ENCODE measurements at places on chromosomes 6 and 20.

DNA sequence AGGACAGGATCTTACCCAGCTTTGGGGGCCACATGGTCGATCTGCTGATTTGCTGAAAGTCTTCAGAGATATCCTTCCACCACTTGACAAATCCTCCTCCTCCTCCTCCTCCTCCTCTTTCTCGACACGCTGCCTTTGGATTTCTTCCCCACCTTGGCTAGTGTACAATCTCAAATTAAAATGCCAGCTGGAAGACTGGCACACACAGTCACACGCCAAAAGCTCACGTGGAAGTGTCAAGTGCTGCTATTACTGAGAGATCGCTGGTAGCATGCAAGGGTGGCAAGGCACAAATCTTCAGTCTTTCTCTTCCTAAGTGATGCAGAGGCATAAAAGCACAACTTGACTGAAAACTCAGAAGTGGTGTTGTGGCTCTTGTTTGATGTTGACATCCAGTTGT is 35.3 kb downstream of the GPR6 start:
- no peak for DNase-seq

DNA sequence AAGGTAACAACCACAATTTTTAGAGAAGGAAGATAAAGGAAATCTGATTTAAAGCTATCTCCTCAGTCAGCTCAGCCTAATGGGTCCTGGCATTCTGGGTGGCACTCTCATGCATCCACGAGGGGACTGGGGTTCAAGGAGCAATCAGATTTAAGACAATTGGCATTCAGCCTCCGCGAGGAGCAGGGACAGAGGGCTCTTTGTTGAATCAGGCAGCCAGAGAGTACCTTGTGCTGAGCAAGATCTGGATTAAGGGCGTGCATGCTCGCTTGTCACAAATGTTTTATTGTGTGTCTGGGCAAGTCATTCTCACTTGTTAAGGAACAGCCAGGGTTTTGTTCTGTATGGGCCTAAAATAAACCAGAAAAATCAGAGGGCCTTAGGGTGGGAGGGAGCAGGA is 475.3 kb upstream of the NRSN1 start:
- no peak for DNase-seq

DNA sequence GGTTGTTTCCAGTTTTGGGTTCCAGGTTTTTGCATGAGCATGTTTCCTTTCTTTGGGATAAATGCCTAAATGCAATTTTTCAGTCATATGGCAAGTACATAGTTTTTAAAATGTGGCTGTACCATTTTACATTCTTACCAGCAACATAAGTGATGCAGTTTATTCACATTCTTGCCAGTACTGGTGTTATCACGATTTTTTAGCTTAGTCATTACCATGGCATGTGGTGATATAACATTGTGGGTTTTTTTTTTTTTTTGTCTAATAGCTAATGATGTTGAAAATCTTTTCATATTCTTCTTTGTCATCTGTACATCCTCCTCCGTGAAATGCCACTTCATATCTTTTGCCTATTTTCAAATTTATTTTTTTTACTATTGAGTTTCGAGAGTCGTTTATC is 2.9 kb upstream of the TDRD6 start:
- DNase-seq = no peak

DNA sequence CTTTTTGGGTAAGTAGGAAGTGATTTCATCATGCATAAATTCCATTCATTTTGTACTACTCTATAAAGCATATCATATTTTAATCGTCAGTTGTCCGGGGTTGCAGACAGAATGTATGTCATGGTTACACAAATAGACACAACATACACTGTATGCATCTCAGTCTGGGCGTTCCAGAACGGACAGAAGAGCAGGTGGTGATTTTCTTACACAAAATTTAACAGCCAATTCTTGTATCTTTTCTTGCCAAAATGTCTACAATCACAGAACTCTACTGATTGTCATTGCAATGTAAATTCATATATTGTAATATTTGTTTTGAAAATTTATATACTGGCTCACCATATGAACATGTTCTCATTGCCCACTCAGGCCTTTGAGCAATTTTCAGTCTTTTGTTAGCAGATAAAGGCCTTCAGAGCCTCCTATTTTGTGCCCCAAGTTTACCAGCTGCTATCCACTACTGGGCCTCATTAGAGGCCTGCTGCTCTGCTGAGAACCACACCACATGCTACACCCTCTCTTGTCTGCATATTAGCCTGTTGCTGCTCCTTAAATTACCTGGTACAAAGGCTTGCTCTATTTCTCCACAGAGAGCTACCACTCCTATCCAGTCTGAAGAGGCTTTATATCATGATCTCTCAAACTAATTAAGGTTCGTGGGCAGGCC is 61.5 kb downstream of the PRDM13 start:
- no peak for DNase-seq

GRCh38 chr20:51876313-51876940 is 74.1 kb upstream of the SALL4 start:
- DNase-seq = no peak

DNA sequence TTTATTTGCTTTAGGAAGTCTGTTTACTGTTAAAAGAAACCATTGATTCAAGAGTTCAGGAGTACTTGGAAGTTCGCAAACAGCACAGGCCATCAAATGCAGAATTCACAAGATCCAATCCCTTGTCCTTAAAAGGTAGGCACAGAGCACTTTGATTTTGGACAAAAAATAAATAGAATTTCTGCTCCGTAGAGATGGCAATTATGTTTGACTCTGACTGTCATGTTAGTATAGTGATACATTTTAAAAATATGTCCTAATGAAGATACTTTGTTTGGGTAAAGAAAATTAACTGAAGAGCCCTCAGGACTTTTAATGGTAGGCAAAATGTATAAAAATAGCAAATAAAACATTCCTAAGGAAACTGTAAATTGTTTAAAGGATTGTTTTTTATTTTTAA is 113.1 kb downstream of the JAG1 start:
- DNase-seq = no peak

GRCh38 chr6:15657290-15657689 is 5.5 kb downstream of the DTNBP1 start:
- no peak for DNase-seq

DNA sequence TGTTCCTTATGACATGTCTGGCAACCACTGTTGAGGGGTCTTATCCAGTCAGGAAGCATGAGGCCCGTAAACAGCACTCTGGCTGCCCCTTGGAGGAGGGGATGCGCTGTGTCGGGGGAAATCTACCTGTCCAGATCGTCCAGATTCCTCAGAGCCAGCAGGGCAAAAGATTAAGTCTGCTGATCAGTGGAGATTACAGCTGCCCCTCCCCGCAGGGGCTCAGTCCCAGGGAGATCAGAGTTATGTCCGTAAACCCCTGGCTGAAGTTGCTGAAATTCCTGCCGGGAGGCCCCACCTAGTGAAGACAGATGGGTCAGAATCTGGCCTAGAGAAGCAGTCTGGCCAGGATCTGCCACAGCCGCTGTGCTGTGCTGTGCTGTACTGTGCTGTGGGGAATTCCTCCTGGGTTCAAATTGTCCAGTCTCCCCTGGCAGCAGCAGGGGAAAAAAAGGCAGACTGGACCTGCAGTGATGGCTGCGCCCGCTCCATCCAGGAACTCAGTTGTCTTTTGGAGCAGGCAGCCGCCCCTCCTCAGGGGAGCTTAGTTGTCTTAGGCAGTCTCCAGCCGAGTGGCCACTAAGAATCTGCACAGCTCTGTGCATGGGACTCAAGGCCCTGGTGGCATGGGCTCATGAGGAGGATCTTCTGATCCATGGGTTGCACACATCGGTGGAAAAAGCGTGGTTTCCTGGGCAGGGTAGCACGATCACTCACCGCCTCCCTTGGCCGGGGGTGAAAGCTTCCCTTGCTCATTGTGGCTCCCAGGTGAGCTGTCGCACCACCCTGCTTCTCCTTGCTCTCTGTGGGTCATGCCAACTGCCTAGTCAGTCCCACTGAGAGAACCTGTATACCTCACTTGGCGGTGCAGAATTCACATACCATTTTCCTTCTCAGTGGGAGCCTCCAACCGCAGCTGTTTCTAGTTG is 1368.8 kb upstream of the ADGRB3 start:
- no peak for DNase-seq

- DNase-seq = no peak
These were observed 356 bp downstream of the TBXT start for GRCh38 chr6:166167258-166167731.

- no peak for DNase-seq
These were observed 5.2 kb upstream of the BPIFB6 start for GRCh38 chr20:33026072-33026778.

- DNase-seq = no peak
These were observed 322.9 kb upstream of the TFAP2D start for GRCh38 chr6:50390416-50390815.

Data from activated naive CD4-positive, alpha-beta T cell (primary cell).